ENCODE measurements at places on chromosomes 5 and 9.
A peak's percentile ranks its signal among the peaks of the same experiment; 100 is the strongest.

DNA sequence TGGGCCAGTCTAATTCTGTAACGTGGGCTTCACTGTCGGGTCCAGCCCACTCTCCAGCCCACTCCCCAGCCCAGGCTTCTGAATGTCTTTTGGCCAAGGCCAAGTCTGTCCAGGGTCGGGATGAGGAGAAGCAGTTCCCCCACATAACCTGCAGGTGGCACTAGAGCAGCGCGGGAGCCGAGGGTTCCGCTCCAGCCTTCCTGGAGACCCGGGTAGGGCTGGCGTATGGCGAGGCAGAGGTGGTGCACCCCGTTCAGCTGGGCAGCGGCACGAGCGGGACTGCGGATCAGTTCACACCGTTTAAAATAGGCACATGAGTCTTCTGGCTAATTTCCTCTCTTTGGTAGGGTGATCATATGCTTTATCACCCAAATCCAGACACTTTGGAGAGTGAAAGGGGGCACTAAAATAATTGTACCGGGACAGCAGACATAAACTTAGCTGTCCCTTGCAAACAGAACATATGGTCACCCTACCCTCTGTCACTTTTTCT is 185.9 kb downstream of the MSX2 start:
- DNase-seq: peak; percentile 74

- DNase-seq: no peak
Observed at GRCh38 chr5:177565046-177565445, 10.7 kb upstream of the FAM193B start.

DNA sequence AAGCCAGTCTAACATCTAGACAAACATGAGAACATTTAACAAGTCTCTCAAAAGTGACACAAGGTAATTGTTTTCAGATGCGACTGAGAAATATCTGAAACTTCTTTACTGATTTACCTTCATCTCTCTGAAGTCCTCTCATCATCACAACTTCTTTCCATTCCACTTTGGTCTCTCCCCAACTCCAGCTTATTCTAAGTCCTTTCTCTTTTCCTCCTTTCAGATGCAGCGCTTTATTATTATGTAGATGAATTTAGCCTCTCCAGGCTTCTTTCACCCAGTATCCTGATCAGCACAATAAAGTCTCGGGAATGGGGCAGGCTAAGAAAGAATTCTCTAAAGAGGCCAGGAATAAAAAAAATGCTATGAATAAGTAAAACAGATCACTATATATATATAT is 128.0 kb downstream of the KCTD16 start:
- DNase-seq: no peak

- no peak for DNase-seq
Observed at GRCh38 chr5:158990979-158991775, 108.5 kb downstream of the EBF1 start.

GRCh38 chr5:71695071-71695470 is 24.0 kb upstream of the CARTPT start:
- DNase-seq: no peak

DNA sequence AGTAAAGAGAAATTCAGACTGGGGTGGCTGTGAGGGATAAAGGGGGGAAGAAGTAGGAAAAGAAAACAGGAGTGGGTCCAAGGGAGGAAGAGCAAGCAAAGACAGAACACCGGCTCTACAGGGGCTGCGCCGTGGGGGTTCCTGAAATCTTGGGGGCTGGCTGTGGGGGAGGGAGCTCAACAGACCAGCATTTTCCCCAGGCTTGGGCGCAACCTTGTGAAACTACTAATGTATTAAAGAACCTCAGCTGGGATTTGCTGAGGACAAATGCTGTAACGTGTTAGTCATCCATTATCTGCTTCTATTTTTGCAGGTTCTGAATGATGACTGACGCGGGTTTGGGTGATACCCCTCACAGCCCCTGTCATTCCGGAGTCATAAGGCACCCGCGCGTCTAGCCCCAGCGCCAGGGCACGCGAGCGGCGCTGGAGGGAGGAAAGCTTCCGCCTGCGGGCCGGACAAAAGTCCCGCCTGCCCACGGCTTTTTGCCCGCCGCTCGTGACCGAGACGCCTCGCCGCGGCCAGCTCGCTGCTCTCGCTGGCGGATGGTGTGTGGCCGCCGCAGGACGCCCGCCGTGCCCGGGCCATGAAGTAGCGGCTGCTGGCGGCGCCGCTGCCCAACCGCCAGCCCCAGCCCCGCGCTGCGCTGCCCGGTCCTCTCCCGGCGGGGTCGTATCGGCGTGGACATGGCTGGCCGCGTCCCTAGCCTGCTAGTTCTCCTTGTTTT is 110.6 kb downstream of the PAM start:
- DNase-seq: peak; percentile 26

DNA sequence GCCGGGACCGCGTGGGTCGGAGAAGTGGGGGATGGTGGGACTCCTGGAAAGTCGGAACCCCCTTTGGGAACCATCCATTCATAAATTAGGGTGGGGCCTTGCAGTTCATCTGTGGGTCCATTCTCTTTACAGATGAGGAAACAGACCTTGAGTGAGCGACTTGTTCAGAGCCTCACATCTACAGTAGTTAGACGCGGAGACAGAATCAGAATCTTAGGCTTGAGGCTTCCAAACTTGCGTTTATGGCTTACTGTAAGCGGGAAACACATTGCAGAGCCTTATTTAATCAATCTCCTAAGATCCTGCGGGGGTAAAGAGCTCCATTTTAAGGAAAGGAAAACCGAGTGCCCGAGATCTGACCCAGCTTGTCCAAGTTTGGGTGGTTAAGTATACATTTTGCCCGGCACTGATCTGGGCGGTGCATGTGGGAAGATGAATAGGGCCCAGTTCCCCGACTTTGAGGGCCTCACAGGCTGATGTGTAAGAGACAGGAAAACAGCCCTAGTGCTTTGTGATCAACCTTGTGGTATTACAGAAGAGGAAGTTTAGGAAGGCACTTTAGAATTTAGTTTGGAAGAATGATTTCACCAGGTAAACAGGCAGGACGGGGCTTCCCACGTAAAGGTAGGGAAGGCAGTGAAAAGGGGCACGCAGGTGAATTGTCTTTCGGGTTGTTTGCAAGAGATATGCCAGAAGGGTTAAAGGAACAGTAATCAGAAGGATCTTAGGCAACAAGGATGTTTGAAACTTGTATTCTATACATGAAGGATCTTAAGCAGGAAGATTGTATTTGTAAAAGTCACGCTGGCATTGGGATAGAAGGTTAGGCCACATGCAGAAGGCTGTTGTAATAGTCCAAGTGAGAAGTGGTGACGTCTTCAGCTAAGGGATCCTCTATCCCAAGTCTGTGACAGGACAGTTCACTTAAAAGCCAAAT is 744 bp downstream of the TARS1 start:
- peak; percentile 40 for DNase-seq
